Stimulated activated CD4-positive, alpha-beta T cell treated with anti-CD3 and anti-CD28 coated beads, Interleukin-1b, Interleukin-23, amount 100 ng/mL, for 1 hour (primary cell): ENCODE measurements at places on chromosomes 13 and 19.
A peak's percentile ranks its signal among the peaks of the same experiment; 100 is the strongest.

- no peak for DNase-seq
These were observed 110.3 kb upstream of the EDNRB start for GRCh38 chr13:78028960-78029359.

DNA sequence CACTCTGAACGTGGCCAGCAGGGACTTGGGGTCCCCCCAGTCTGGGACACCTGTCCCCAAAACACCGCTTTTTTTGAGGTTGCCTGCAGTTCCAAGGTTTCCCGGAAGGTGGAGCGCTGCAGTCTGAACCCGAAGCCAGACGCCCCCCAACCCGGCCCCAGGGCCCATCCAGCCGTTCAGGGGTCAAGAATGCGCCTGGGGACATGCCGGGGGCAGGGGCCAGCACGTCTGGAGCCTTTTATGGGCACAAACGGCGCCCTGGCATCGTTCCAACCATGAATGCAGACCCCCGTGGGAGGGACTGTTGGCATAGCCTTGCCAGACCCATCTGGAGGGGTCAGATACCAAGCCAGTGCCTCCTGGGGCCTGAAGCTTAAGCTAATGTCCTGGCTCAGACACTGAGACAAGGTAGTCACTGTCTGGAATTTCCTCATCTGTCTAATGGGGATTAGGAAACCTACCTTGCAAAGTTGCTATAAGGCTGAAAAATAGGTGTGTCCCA, 6.9 kb downstream of the S1PR5 start:
- DNase-seq = peak; percentile 40

- DNase-seq = no peak
These were observed 45.8 kb downstream of the MLLT1 start for GRCh38 chr19:6233827-6234511.

DNA sequence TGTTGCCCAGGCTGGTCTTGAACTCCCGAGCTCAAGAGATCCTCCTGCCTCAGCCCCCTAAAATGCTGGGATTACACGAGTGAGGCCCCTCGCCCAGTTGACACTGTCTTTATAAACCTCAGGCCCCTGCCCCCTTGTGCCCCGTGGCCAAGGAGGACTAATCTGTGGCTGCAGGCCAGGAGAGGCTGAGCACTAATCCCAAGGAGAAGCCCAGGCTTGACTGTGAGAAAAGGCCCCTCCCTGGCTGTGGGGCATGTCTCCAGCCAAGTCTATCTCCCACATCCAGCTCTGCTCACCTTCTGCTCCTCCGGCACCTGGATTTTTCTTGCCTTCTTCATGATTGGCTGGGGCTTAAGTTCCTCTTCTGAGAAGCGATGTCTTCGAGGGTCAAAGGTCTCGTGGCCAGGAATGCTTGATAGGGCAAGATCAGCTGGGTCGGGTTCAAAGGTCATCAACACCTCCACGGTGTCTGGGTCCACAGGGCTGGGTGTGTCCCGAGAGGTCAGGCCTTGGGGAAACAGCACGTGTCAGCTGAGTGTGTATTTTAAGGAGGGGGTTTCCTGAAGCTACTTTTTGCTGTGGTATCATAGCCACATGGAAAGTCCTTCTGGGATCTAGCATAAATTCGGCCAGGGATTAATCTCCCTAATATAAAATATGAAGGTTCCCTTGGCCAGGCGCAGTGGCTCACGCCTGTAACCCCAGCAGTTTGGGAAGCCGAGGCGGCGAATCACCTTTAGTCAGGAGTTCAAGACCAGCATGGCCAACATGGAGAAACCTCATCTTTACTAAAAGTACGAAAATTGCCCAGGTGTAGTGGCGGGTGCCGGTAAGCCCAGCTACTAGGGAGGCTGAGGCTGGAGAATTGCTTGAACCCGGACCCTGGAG, 3.8 kb downstream of the DBP start:
- DNase-seq = no peak

GRCh38 chr13:77325371-77325980, 1.4 kb downstream of the MYCBP2 start:
- no peak for DNase-seq

DNA sequence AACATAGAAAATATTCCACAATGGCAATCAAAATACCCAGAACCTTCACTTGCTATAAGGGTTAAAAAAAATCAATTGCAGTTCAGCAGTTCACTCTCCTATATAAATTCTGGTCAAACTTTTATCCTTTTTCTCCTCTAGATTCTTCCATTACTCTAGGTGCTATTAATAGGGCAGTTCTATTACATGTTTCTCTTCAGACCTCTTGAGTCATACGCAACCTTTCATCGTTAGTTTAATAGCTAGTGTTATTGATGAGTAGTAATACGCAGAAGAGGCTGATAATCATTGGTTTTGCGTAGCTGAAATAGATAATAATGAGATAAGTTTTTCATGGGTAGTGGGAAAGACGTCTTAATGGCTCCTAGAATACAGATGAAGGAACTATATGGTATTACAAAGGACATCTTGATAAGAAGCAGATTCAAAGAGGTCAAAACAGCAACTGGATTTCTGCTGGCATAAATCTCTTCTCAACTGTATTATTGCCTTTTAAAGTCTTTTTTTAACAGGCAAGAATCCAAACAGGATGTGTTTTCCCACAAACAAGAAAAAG, 118.3 kb upstream of the STARD13 start:
- DNase-seq = no peak
